ENCODE measurements at places on chromosomes 12 and 14.

DNA sequence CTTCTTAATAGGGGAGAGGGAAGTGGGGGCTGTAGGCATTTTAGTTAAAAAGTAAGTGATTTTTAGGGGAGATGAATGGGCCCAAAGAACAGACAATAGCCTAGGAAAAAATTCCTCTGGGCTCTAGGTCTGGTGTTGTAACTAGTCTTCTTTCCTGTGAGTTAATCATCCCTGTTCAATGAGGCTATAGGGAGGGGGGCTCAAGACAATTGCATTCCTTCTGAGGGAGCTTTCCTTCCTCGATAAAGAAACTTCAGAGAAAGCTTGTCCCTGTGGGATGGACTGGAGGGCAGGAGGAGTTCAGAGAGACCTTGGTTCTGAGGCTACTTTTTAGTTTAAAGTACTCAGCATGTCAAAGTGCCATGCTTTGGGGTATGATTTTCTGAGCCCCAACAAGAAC, 127.2 kb downstream of the BBS10 start:
- no peak for DNase-seq

GRCh38 chr12:42893803-42894202, 304.3 kb upstream of the PRICKLE1 start:
- DNase-seq = no peak

DNA sequence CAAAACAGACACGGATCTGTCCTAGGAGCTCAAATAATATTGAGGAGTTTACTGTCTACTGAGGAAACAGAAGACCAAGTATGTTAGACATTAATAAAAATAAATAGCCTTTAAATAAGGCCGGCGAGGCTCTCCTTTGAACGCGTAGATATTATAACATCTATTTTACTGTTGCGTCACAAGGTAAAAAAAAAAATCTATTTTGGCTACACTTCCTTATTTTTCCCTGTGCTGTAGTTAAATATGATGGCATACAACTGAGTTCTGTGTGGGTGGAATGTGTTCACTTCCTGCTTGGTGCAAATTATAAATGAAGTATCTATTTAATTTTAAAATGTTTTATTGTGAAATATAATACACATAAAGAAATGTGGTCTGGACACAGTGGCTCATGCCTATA, 17.2 kb upstream of the RAD52 start:
- no peak for DNase-seq

- DNase-seq = no peak
These were observed 1.0 kb downstream of the IGFBP6 start for GRCh38 chr12:53098354-53098981.

GRCh38 chr14:34387974-34388516, 74.0 kb downstream of the SPTSSA start:
- no peak for DNase-seq

DNA sequence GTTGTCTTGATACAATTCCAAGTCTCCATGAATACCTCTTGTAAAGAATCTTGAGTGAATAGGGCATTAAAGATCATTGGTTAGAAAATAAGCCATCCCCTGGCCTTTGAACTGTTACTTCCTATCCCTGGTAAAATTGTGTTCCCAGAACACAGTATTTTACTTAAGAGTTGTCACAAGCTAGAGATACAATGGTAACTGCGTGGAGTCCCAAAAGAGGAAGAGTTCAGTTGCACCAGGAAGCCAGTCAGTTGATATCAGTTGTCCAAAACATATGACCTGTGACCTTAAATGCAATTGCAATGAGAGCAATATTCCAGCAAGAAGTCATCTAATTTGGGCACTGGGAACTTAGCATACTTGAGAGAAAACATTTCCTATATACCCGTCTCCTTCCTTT, 117.3 kb downstream of the NEDD1 start:
- DNase-seq = no peak

GRCh38 chr14:85037411-85037810, 492.5 kb upstream of the FLRT2 start:
- DNase-seq = no peak

DNA sequence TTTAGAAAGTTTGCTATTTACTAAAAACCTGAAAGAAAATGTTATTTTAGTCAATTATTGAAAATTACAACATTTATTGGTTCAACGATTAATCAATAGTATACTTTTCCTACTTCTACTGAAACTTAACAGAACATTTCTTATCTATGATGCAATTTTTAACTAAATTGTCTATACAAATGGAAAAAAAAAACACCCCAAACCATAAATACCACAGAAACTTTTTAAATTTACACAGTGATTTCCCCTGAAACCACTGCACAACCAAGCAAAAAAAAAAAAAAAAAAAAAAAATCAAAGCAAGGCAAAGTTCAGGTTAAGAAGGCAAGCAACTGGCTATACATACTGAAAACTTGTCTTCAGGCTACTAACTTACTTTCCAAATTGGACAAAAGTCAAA, 71.9 kb upstream of the POC1B start:
- DNase-seq = no peak

GRCh38 chr14:94397289-94398181, 9.1 kb upstream of the SERPINA1 start:
- DNase-seq = no peak

DNA sequence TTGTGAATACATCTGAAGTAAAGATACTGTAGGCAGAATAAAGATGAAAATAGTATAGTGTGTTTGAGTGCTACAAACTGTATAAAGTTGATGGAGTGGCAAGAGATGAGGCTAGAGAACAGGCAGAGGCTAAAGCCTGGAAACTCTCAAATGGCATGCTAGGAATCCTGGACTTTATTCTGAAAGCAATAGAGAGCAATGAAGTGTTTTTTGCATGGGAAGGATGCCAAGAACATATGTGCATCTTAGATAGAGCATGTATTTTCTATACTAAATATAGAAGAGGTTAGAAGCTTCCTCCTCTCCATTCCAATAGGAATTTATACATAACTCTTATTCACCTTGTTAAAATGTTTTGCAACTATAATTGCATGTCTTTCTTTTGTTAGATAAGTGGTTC, 86.3 kb upstream of the TMTC2 start:
- no peak for DNase-seq

DNA sequence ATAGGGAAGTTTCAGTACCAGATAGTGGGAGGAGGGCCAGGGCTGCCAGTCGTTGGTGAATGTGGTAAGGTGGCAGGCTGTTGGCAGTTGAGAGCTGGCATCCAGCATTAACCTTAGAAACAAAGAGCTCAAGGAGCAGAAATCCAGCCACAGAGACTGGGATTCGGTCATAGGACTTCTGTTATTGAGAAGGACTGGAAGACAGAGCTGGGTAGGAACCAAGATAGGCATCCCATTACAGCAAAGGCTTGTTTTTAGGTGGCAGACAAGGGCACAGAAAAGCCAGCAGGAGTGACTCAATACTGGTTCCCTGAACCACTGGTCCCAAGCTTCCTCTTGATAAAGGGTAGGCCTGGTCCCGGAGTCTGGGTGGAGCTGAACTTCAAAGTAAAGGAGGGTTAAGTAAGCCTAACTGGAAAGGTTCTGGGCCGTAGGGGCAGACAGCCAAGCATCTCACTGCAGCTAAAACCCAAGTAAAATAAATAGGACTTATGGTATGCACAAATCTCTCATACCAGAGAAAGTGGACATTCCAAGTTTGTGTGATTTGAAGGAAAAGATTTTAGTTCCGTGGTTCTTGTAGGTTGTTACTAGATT, 147.9 kb downstream of the ETV6 start:
- no peak for DNase-seq

DNA sequence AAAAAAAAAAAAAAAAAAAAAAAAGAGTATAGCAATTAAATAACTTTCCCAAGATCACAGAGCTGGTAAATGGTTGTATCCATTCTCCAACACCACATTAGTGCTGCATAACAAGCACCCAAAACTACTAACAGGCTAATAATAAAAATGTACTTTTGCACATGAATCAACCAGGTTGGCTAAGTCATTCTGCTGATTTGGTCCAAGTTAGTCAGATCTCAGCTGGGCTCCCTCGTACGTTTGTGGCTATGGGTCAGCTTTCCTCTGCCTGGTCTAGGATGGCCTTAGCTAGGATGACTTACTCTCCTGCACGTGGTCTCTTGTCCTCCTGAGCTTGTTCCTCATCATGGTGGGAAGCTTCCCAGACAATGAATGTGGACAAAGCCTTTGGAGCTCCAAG, 7.9 kb upstream of the PLEKHG6 start:
- no peak for DNase-seq

- DNase-seq = no peak
These were observed 6.9 kb upstream of the NUDT14 start for GRCh38 chr14:105187935-105188524.

- peak; percentile 46 for DNase-seq
These were observed 31.3 kb upstream of the SMUG1 start for GRCh38 chr12:54220092-54220557.

GRCh38 chr12:12671850-12672660, 23.9 kb downstream of the GPR19 start:
- DNase-seq = no peak

DNA sequence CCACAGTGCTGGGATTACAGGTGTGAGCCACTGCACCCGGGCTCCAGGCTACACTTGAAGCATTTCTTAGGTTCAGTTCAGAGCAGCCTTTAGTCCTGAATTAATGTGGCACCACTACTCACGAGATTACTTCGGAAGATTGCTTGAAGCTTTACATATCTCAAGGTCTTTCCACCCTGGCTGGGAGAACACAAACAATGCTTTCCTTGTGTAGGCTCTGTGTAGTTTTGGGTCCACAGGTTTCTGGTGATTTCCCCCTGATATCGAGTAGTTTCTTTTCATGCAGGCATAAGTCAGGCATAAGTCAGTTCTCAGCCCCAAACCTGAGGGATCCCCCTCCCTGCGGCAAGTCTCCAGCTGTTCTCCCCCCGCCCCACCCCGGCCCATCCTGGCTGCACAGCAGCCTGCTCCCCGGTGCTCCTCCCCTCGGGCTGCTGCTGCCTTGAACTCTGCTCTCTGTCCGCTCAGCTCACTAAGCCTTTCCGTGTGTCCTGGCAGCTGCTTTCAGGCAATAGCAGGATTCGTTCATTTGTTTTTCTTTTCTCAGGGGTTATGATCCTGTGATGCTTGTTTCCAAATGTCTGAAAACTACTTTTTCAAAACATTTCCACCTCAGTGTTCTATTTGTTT, 417.7 kb downstream of the TMEM121 start:
- DNase-seq = no peak

DNA sequence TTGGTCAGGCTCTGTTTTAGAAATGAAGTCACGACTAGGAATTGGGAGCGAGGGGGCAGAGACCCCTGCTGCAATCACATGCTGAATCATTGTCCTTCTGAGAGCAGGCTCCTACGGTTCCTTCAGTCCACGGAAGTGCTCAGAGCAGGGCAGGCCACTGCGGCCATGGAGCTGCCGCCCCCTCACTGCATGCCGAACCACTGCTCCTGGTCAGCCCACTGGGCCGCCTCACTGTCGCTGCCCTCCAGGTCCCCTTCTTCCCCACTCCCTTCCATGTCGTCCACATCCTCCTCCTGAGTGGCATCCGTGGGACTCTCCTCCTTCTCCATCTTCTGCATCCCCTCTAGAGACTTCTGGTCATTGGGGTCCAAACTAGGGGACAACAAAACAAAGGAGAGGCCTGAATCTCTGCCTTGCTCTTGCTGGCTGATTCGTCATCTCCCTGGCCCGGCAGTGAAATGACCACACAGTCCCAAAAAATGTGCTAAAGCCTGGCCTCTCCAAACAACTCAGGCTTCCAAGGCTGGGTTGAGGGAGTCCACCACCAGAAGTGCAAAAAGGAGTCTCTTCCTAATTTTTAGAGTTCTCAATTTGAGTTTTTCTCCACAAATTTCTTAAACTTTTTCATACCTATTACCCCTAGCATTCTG, 29.4 kb downstream of the ANAPC7 start:
- DNase-seq = no peak

- no peak for DNase-seq
These were observed 39.9 kb downstream of the MAX start for GRCh38 chr14:65062096-65063075.

DNA sequence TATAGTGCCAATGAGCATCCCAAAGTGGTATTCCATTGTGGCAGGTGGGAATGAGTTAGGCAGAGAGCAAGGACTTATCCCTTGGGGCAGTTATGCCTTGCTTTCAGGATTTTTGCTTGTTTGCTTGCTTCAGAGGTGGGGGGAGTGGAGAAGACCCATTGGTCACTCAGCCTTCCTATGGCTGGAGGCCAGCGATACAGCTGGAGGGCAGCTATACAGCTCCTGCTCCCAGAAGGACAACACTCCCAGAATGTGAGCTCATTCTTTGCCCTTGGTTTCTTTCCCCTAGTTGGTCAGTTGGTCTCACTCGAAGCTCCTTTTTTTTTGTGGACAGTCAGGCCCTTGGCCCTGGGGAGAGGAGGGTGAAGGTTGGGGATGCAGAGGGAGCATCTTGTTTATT, 14.5 kb downstream of the KRT83 start:
- no peak for DNase-seq

DNA sequence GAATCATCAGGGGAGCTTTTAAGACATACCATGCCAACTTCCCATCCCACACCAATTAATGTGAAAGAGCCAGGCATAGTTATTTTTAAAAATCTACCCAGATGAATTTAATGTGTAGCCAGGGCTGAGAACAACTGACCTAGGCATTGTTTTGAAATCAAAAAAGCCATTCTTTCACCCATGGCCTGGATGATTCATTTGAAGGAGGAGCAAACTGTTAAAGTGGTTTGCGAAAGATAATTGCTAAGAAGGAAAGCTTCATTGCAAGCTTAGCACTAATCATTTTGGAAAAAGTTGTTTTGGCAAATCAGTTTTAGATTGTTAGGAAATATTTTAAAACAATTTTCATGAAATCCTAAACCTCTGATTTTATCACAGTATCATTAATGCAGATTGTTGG, 2.1 kb upstream of the GTSF1 start:
- DNase-seq = no peak

GRCh38 chr12:85828576-85828975, 7.6 kb downstream of the RASSF9 start:
- DNase-seq = no peak

- DNase-seq = no peak
These were observed 630.9 kb downstream of the DIO2 start for GRCh38 chr14:79580414-79580813.

DNA sequence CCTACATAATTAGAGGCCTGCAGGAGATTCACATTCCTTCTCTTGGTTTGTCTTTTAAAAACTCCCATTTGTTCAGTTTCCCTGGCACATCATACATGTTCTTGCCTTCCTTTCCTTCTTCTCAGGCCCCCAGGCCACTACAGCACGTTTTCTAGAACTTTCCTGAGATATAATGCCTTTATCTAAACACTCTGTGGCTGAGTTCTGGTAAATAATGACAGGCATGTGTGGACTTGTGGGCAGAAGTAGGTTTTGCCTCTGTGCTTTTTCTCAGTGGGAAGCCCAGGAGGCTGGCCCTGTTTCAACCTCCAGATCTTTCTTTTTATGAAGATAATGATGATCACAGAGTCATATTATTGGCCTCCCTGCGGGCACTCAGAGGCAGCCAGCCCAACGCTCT, 117.2 kb downstream of the TMX1 start:
- DNase-seq = no peak

Measured in stimulated activated CD4-positive, alpha-beta T cell treated with anti-CD3 and anti-CD28 coated beads, Interleukin-12 subunit alpha, Interleukin-12 subunit beta, amount 100 ng/mL, for 48 hours (primary cell).